LHCN-M2 (cell line): ENCODE measurements at places on chromosomes 3 and 15. TPM values are rescaled to one million over a fixed set of nuclear protein-coding genes. Genes with fewer than 3 reads are reported as not detected.

The ZNF717 gene
- 6.3 and 12.6 TPM in 2 replicates for total RNA-seq

The GATA2 gene
- total RNA-seq = 0.17 and 0.90 TPM in 2 replicates

The SCN5A gene
- total RNA-seq = 39.0 and 45.9 TPM in 2 replicates

The CMTM8 gene
- 7.0 and 7.1 TPM in 2 replicates for total RNA-seq

The IL5RA gene
- total RNA-seq = not detected in 2 replicates

The GOLGA6L7 gene
- total RNA-seq = not detected in 2 replicates

The PRTG gene
- 2.6 and 4.7 TPM in 2 replicates for total RNA-seq

The COL8A1 gene
- total RNA-seq = 86.6 and 102 TPM in 2 replicates

The SLC22A13 gene
- total RNA-seq = 0.29 and 1.2 TPM in 2 replicates

The EFHB gene
- total RNA-seq = 0.13 and 0.34 TPM in 2 replicates

The PAK6 gene
- under 0.01 TPM in 1 of 2 replicates, not detected in the other for total RNA-seq

The ZNF654 gene
- total RNA-seq = 14.8 and 14.9 TPM in 2 replicates

The DTX3L gene
- 13.2 and 24.9 TPM in 2 replicates for total RNA-seq

The ILDR1 gene
- not detected in 2 replicates for total RNA-seq

The KLF15 gene
- 0.06 and 0.11 TPM in 2 replicates for total RNA-seq

The CEMIP gene
- total RNA-seq = 1.5 and 4.5 TPM in 2 replicates

The CAMP gene
- not detected in 2 replicates for total RNA-seq

The SAXO2 gene
- total RNA-seq = 0.17 TPM in 1 of 2 replicates, not detected in the other

The KIAA1143 gene
- 28.5 and 30.1 TPM in 2 replicates for total RNA-seq

The CCDC39 gene
- total RNA-seq = not detected in 2 replicates

The HHLA2 gene
- not detected in 2 replicates for total RNA-seq

The RAB27A gene
- total RNA-seq = 4.0 and 5.6 TPM in 2 replicates

The FBXO40 gene
- not detected in 2 replicates for total RNA-seq

The SLC49A4 gene
- 20.8 and 24.2 TPM in 2 replicates for total RNA-seq

The SI gene
- not detected in 2 replicates for total RNA-seq

The PAQR9 gene
- not detected in 2 replicates for total RNA-seq

The METTL6 gene
- 26.5 and 26.9 TPM in 2 replicates for total RNA-seq

The TOP2B gene
- total RNA-seq = 75.8 and 84.7 TPM in 2 replicates

The SPTBN5 gene
- 0.69 and 0.90 TPM in 2 replicates for total RNA-seq

The IL17RB gene
- total RNA-seq = not detected in 2 replicates

The EXD1 gene
- total RNA-seq = not detected in 2 replicates

The U2SURP gene
- total RNA-seq = 61.5 and 63.9 TPM in 2 replicates

The FHIT gene
- 0.32 and 0.34 TPM in 2 replicates for total RNA-seq

The DCLK3 gene
- not detected in 2 replicates for total RNA-seq

The KPNA4 gene
- total RNA-seq = 26.7 and 29.4 TPM in 2 replicates

The ISLR2 gene
- total RNA-seq = not detected in 2 replicates

The KIF9 gene
- 2.2 and 5.7 TPM in 2 replicates for total RNA-seq

The SIN3A gene
- total RNA-seq = 21.5 and 26.9 TPM in 2 replicates

The WDR93 gene
- total RNA-seq = not detected in 2 replicates

The RLBP1 gene
- total RNA-seq = not detected in 2 replicates

The MAGEL2 gene
- 0.38 and 0.40 TPM in 2 replicates for total RNA-seq

The FGF12 gene
- not detected in 2 replicates for total RNA-seq

The PIGB gene
- total RNA-seq = 12.9 and 19.7 TPM in 2 replicates

The PTPRG gene
- 26.2 and 32.2 TPM in 2 replicates for total RNA-seq

The LSM3 gene
- total RNA-seq = 22.7 and 22.8 TPM in 2 replicates

The AADACL2 gene
- total RNA-seq = not detected in 2 replicates

The KLHL6 gene
- total RNA-seq = not detected in 2 replicates

The KIF15 gene
- total RNA-seq = 21.5 and 25.9 TPM in 2 replicates

The CPN2 gene
- not detected in 2 replicates for total RNA-seq

The PRR20G gene
- total RNA-seq = not detected in 2 replicates

The CCRL2 gene
- total RNA-seq = 5.3 and 5.4 TPM in 2 replicates

The SCN11A gene
- not detected in 2 replicates for total RNA-seq

The PATL2 gene
- total RNA-seq = 0.19 and 0.57 TPM in 2 replicates

The ALAS1 gene
- 44.2 and 57.9 TPM in 2 replicates for total RNA-seq

The NR2E3 gene
- total RNA-seq = 0.06 TPM in 1 of 2 replicates, not detected in the other

The P2RY13 gene
- total RNA-seq = not detected in 2 replicates

The MAP6D1 gene
- total RNA-seq = 3.1 and 4.6 TPM in 2 replicates

The CSTA gene
- total RNA-seq = 0.46 TPM in 1 of 2 replicates, not detected in the other
